ENCODE measurements at places on chromosomes 7 and 10.

DNA sequence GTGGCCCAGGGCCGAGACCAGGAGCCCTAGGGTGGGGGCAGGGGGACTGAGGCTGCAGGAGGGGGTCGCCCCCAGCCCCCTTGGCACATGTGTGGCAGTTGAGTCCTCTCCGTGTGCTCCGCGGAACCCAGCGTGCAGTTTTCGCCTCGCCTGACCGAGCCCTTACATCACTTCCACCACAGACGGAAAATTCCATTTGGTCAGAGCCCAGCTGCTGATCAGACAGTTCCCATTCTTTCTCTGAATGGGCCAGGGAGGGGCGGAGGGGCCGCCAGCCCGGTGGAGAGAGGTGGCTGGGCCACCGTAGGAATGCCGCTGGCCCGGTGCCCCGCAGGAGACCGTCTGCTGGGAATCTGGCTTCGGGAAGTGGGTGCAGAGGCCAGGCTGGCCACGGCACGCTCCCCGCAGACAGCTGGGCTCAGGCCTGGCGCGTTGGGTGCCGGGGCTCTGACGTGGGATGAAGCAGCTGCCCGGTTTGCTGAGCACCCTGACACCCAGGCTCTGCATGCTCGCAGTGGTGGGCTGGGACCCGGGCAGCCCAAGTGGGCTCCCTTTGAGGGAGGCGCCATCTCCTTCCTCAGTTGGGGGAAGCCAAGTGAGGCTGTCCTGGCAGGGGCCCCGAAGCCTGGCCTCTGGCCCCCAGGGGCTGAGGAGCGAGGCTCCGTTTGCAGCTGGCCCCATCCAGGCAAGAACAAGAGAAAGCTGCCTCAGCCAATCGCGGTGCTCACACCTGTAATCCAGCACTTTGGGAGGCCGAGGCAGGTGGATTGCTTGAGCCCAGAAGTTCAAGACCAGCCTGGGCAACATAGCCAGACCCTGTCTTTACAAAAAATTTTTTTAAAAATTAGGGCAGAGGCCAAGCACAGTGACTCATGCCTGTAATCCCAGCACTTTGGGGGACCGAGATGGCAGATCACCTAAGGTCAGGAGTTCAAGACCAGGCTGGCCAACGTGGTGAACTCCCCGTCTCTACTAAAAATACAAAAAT is 9.9 kb downstream of the TTYH3 start:
- DNase-seq = no peak

- no peak for DNase-seq
These were observed 83.1 kb upstream of the A1CF start for GRCh38 chr10:50968386-50969091.

DNA sequence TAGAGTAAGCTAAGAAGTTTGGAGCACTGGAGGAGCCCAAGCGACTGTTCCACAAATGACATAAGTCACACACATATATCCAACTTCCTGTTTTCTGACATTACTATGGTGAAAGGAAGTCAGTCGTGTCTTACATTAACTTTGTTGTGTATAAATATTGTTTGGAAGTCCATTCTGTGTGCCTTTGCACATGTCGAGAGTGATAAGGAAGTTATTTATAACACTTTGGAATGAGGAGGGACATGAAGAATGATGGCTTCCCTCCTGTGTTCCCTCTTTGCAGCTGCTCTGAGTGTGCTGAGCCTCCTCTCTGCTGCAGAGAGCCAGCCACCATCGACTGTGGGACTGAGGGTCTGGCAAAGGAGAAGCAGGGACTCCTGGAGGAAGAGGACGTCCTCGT is 40.4 kb upstream of the MGMT start:
- no peak for DNase-seq

DNA sequence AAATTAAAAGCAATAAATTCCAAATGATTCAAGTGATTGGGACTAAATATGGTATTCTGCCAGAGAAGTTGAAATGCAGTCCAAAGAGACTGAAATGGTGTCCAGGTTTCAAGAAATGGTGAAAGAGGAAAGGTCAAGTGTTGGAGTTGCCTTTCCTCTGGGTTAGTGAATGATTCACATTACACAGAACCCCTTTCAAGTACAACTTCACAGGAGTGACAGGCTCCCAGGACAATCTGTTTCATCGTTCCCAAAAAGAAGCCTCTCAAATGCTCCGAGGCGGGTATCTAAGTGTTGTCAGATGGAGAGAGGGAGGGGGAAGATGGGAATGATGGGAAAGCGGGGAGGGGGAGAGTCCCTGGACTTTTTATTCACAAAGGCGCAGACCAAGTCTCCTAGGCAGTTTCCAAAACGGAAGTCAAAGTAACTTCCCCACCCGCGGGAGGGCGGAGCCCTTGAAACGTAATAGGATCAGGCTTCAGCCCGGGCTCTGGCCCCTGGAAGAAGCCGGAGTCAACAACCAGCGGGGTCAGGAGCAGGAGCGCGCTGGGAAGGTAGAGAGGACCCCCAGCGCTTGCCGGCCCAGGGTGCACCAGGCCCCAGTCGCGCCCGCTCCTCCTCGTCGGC is 754 bp downstream of the SLC25A13 start:
- no peak for DNase-seq

GRCh38 chr10:34408956-34409355 is 406.1 kb downstream of the PARD3 start:
- no peak for DNase-seq

- no peak for DNase-seq
These were observed 869 bp upstream of the TBX20 start for GRCh38 chr7:35254496-35255442.
